ENCODE measurements at places on chromosomes 2 and 18. TPM values are rescaled to one million over a fixed set of nuclear protein-coding genes. Genes with fewer than 3 reads are reported as not detected.
A peak's percentile ranks its signal among the peaks of the same experiment; 100 is the strongest.

The OR6B2 gene
- total RNA-seq, result not detected

- H3K36me3 ChIP-seq, result peaks cover 4% of the 10 kb centered on the region
- H3K27ac ChIP-seq, result no peak overlapping the region
- no peaks in the 10 kb centered on the region for H3K27me3 ChIP-seq
These were observed 337.3 kb downstream of the CBLN2 start for GRCh38 chr18:72206814-72207213.

DNA sequence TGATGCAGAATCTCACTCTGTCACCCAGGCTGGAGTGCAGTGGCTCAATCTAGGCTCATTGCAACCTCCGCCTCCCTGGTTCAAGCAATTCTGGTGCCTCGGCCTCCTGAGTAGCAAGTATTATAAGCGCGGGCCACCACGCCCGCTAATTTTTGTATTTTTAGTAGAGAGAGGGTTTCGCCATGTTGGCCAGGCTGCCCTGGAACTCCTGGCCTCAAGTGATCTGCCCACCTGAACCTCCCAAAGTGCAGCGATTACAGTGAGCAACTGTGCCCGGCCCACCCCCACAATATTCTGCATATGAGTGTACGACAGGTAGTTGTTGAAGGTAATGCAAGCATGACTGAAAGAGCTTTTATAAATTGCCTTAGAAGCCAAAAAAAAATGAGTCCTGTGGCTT, 1.2 kb downstream of the WDR75 start:
- H3K27ac ChIP-seq, result no peak overlapping the region
- peaks cover 3% of the 10 kb centered on the region for H3K36me3 ChIP-seq
- no peak overlapping the region for H3K4me3 ChIP-seq
- DNase-seq, result no peak
- no peaks in the 10 kb centered on the region for H3K4me1 ChIP-seq
- H3K27me3 ChIP-seq, result no peaks in the 10 kb centered on the region

The ID2 gene
- total RNA-seq, result 48.0 TPM

The C1D gene
- total RNA-seq, result 16.5 TPM

DNA sequence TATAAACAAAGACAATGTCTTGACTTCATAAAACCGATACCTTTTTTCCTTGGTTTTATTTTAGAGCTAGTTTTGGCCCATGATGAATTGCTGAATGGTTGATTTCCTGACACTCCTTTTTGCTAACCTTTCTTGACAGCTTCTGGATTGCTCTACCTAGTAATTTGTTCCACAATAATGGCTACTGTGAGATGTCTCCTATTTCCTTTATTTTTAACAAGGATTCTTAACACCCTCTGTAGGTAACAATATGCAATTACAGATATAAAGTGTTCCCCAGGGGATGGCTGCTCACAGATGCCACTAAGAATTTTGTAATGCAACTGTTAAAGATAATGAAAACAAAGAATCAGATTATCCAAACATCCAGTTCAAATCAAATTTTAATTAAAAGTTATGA, 100.8 kb upstream of the ATP5MC3 start:
- H3K36me3 ChIP-seq, result no peaks in the 10 kb centered on the region
- H3K27ac ChIP-seq, result no peak overlapping the region
- H3K4me1 ChIP-seq, result no peaks in the 10 kb centered on the region
- H3K4me3 ChIP-seq, result no peak overlapping the region
- no peak for DNase-seq

The TMEM247 gene
- not detected for total RNA-seq

- H3K4me1 ChIP-seq, result peaks cover 6% of the 10 kb centered on the region
- DNase-seq, result no peak
- H3K27ac ChIP-seq, result no peak overlapping the region
- no peak overlapping the region for H3K4me3 ChIP-seq
These were observed 64.4 kb downstream of the COL5A2 start for GRCh38 chr2:189115126-189115525.

- H3K4me3 ChIP-seq, result no peak overlapping the region
- no peak for DNase-seq
- H3K4me1 ChIP-seq, result no peaks in the 10 kb centered on the region
- H3K27ac ChIP-seq, result no peak overlapping the region
- no peaks in the 10 kb centered on the region for H3K36me3 ChIP-seq
These were observed 377.2 kb downstream of the LRATD1 start for GRCh38 chr2:15009681-15010080.

- no peak for DNase-seq
- H3K4me1 ChIP-seq, result no peaks in the 10 kb centered on the region
- H3K27ac ChIP-seq, result no peak overlapping the region
- no peak overlapping the region for H3K4me3 ChIP-seq
- peaks cover 33% of the 10 kb centered on the region for H3K36me3 ChIP-seq
These were observed 10.8 kb downstream of the NDUFA10 start for GRCh38 chr2:240014327-240014726.

The TLX2 gene
- 0.20 TPM for total RNA-seq

GRCh38 chr2:226860087-226860486, 24.2 kb downstream of the RHBDD1 start:
- H3K36me3 ChIP-seq, result no peaks in the 10 kb centered on the region
- H3K4me3 ChIP-seq, result no peak overlapping the region
- H3K27me3 ChIP-seq, result no peaks in the 10 kb centered on the region
- no peaks in the 10 kb centered on the region for H3K4me1 ChIP-seq
- DNase-seq, result no peak

GRCh38 chr2:136178941-136179601, 61.1 kb upstream of the CXCR4 start:
- H3K4me3 ChIP-seq, result no peak overlapping the region
- DNase-seq, result no peak
- no peaks in the 10 kb centered on the region for H3K36me3 ChIP-seq
- H3K27ac ChIP-seq, result no peak overlapping the region

DNA sequence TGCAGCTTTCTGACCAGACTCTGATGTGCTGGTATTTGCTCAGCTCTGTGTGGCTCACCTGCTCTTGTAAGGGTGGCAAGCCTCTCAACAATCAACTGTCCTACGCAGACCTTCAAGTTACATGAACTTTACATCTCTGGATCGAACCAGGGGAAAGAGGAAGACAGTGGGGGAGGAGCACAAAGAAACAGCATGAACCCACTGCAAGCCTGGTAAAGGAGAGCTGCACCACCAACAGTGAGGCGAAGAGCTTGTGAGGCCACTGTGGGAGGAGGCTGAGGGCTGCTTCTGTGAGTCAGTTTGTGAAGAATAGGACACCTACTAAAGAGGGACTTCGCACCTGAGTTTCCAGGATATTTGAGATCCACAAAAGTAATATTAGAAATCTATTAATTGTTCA, 18.8 kb upstream of the FAM110C start:
- H3K36me3 ChIP-seq, result no peaks in the 10 kb centered on the region
- DNase-seq, result peak; percentile 44
- H3K4me1 ChIP-seq, result peaks cover 4% of the 10 kb centered on the region

The DSG3 gene
- total RNA-seq, result 0.04 TPM

GRCh38 chr18:2982452-2983269, 30.3 kb downstream of the LPIN2 start:
- H3K27ac ChIP-seq, result no peak overlapping the region
- no peaks in the 10 kb centered on the region for H3K27me3 ChIP-seq
- DNase-seq, result no peak
- peaks cover 3% of the 10 kb centered on the region for H3K36me3 ChIP-seq
- peaks cover 4% of the 10 kb centered on the region for H3K4me1 ChIP-seq
- H3K4me3 ChIP-seq, result no peak overlapping the region

The SERPINB11 gene
- not detected for total RNA-seq

DNA sequence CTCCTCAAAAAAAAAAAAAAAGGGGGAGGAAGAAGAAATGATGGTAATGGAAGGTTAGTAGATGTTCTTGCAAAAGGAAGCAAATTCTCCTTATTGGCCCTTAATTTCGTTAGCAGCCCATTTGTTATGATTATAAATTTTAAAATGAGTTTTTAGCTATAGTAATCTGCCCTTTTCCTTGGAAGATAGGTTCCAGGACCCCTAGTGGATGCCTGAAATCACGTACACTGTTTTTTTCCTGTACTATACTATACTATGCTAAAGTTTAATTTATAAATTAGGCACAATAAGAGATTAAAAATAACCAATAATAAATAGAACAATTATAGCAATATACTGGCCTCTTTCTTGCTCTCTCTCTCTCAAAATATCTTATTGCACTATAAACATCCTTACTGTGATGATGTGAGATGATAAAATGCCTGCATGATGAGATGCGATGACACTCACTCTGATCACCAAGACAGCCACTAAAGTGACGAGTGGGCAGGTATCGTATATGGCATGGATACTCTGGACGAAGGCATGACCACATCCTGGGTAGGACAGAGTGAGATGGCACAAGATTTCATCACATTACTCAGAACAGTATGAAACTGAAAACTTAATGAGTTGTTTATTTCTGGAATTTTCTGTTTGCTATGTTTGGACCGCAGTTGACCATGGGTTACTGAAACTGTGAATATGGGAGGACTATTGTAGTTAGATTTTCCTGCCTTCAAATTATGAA, 87.2 kb downstream of the KCTD18 start:
- no peaks in the 10 kb centered on the region for H3K27me3 ChIP-seq
- no peak overlapping the region for H3K27ac ChIP-seq
- no peak overlapping the region for H3K4me3 ChIP-seq
- peaks cover 10% of the 10 kb centered on the region for H3K36me3 ChIP-seq

The RBM44 gene
- total RNA-seq, result 0.22 TPM

The UGT1A8 gene
- not detected for total RNA-seq

DNA sequence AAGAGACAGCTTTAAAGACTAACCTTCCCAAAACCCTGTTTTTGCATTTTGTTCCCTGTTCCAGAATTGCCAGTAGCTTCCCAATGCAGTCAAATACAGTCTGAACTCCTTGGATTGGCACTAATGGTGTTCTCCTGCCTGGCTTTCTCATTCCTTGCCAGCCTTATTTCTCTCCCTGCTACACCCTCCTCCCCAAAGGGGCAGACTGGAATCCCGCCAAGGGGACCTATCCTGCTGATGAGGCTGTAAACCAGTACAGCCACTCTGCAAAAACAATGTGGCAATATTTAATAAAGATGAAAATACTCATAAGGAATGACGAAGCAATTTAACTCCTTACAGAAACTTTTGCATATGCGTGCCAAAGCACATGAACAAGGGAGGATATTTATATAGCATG, 4.5 kb upstream of the SLC4A5 start:
- H3K36me3 ChIP-seq, result no peaks in the 10 kb centered on the region
- no peaks in the 10 kb centered on the region for H3K4me1 ChIP-seq
- no peak overlapping the region for H3K4me3 ChIP-seq
- no peaks in the 10 kb centered on the region for H3K27me3 ChIP-seq

- DNase-seq, result no peak
- no peaks in the 10 kb centered on the region for H3K4me1 ChIP-seq
- H3K27me3 ChIP-seq, result no peaks in the 10 kb centered on the region
- peaks cover 31% of the 10 kb centered on the region for H3K36me3 ChIP-seq
These were observed 45.5 kb downstream of the HNRNPLL start for GRCh38 chr2:38557217-38557616.

GRCh38 chr2:19360266-19360965, 2.0 kb upstream of the OSR1 start:
- no peak overlapping the region for H3K4me3 ChIP-seq
- no peaks in the 10 kb centered on the region for H3K36me3 ChIP-seq
- H3K27me3 ChIP-seq, result peaks cover 91% of the 10 kb centered on the region
- no peaks in the 10 kb centered on the region for H3K4me1 ChIP-seq

- H3K27ac ChIP-seq, result no peak overlapping the region
- no peaks in the 10 kb centered on the region for H3K4me1 ChIP-seq
- no peaks in the 10 kb centered on the region for H3K36me3 ChIP-seq
- no peaks in the 10 kb centered on the region for H3K27me3 ChIP-seq
- DNase-seq, result no peak
- no peak overlapping the region for H3K4me3 ChIP-seq
These were observed 154.2 kb downstream of the FAM210A start for GRCh38 chr18:13572148-13572547.
